ENCODE measurements at places on chromosomes 13 and 19. TPM values are rescaled to one million over a fixed set of nuclear protein-coding genes. Genes with fewer than 3 reads are reported as not detected.

- no peaks in the 10 kb centered on the region for H3K36me3 ChIP-seq
- peak within 1 kb of the TSS; percentile 13 for H3K4me3 ChIP-seq
- H3K27me3 ChIP-seq: no peaks in the 10 kb centered on the region
- H3K4me1 ChIP-seq: no peaks in the 10 kb centered on the region
- no peak for DNase-seq
Observed at GRCh38 chr19:22783651-22784410, at the start of gene ZNF99. Gene ZNF99, minus strand, starts transcription at chr19:22784151. Its CDS starts 135 bp downstream, at chr19:22784016.

- no peaks in the 10 kb centered on the region for H3K36me3 ChIP-seq
- no peak for DNase-seq
- H3K27ac ChIP-seq: no peak overlapping the region
Observed at GRCh38 chr13:91659256-91660075, 261.0 kb downstream of the GPC5 start.

DNA sequence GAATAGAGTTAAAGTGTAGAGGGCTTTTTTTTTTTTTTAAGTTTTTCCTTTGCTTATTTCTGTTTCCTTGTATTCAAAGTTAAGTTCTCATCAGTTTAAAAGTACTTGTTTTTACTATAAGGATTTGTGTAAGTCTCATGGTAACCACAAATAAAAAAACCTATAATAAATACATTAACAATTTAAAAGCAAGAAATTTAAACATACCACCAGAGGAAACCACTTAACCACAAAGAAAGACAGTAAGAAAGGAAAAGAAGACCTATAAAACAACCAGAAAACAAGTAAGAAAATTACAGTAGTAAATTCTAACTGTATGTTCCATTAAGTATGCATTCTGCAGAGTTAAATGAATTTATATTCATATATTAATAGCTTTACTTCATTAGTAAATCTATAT lies 999.1 kb upstream of the ATXN8OS start:
- no peak for DNase-seq
- no peak overlapping the region for H3K4me3 ChIP-seq
- H3K27ac ChIP-seq: no peak overlapping the region
- H3K36me3 ChIP-seq: no peaks in the 10 kb centered on the region
- H3K27me3 ChIP-seq: no peaks in the 10 kb centered on the region

GRCh38 chr13:80276371-80277289 lies 64.3 kb downstream of the SPRY2 start:
- no peak overlapping the region for H3K4me3 ChIP-seq
- no peak for DNase-seq
- H3K4me1 ChIP-seq: no peaks in the 10 kb centered on the region
- H3K27ac ChIP-seq: no peak overlapping the region

DNA sequence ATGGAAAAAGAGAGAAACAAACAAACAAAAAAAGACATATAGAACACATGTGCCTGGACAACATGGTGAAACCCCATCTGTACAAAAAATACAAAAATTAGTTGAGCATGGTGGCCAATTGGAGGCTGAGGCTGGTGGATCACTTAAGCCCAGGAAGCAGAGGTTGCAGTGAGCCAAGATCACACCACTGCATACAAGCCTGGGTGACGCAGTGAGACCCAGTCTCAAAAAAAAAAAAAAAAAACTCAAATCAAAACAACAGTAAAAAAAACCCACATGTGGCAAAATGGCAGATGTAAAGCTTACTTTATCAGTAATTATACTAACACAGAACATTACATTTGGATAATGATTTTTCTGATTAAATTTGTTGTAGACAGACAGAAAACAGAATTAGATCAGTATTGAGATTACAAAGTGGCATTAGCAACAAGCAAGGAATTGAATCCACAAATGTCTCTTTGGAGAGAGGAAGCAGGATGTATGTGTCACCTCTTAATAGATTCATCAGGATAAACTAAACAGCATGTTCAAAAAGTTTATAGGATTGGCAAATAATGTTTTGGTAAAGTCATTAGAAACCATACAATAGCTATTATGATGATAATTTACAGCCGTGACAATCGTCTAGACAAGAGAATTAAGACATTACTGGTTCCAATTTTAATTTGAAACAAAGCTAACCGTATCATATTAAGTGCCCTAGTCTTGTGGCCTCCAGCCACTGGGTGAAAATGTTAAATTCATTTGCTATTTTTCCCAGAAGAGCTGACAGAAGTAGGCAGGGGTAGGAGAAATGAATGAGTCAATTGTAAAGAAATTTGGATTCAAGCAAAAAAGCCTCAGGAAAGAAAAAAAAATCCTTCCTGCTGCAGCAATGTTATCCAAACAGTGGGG lies 206.0 kb downstream of the FGF14 start:
- DNase-seq: no peak
- no peak overlapping the region for H3K4me3 ChIP-seq
- H3K4me1 ChIP-seq: no peaks in the 10 kb centered on the region
- H3K36me3 ChIP-seq: no peaks in the 10 kb centered on the region
- no peak overlapping the region for H3K27ac ChIP-seq

DNA sequence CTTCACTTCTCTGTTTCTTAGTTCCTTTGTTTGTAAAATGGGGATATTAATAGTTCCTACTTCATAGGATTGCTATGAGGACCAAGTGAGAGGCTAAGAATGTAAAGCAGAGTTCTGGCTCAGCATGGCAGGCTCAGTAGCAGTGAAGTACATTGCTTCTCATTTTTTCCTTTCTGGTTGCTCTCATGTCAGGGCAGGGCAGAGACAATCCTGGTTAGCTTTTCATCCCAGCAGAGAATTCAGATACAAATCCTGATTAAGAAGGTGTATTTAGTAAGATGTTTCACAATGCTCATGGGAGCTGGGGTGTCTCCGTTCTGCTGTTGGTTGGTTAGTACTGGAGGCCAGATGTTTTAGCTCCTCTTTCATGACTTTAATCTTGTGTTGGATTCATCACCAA lies 42.9 kb downstream of the WASF3 start:
- no peaks in the 10 kb centered on the region for H3K27me3 ChIP-seq
- H3K4me3 ChIP-seq: no peak overlapping the region
- H3K4me1 ChIP-seq: no peaks in the 10 kb centered on the region
- H3K27ac ChIP-seq: no peak overlapping the region

- no peak overlapping the region for H3K27ac ChIP-seq
- DNase-seq: no peak
- H3K4me3 ChIP-seq: no peak overlapping the region
- no peaks in the 10 kb centered on the region for H3K36me3 ChIP-seq
Observed at GRCh38 chr19:29483944-29484581, 41.7 kb upstream of the VSTM2B start.

- H3K27ac ChIP-seq: no peak overlapping the region
- no peaks in the 10 kb centered on the region for H3K36me3 ChIP-seq
- DNase-seq: no peak
- no peaks in the 10 kb centered on the region for H3K4me1 ChIP-seq
- H3K27me3 ChIP-seq: no peaks in the 10 kb centered on the region
Observed at GRCh38 chr13:45915686-45916439, 64.3 kb upstream of the SIAH3 start.

DNA sequence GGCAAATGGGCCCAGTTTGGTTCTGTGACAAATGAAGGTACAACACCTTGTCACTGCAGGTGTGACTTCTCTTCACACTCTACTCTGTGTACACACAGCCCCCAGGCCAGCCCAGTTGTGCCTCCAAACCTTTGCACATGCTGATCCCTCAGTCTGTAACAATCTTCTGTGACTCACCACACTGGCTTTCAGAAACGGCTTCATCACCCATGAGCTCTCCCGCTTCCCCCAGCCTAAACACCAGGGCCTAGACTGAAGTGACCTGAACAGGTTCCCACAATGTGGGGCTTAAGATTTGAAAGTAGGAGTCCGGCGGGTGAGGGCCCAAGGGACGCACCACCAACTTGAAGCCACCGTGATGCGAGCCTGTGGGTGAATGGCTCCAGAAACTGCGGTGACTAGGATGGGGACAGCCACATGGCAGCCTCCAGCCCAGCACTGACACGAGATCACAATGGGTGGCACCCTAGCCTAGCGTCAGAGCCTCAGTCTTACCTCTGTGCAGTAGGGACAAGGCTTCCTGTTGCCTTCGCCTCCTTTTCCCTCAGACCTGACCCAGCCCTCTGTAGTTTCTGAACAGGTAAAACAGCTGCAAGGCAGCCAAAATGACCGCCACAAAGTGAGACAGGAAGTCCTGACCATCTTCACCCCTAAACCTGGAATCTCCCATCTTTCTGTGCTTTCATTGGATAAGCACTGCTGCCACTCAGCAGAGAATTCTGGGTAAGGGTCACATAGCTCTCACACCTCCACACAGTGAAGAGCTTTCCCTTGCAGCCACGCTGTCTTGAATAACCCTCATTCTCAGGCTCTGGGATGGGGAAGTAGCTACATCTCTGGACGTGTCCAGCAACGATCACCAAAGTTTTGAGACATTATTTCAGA lies 34.2 kb upstream of the ZNF599 start:
- H3K4me3 ChIP-seq: no peak overlapping the region
- H3K36me3 ChIP-seq: no peaks in the 10 kb centered on the region
- no peak for DNase-seq

GRCh38 chr13:23372264-23372906 lies 61.1 kb downstream of the SACS start:
- DNase-seq: no peak
- no peak overlapping the region for H3K27ac ChIP-seq
- no peak overlapping the region for H3K4me3 ChIP-seq
- peaks cover 7% of the 10 kb centered on the region for H3K4me1 ChIP-seq
- H3K36me3 ChIP-seq: peaks cover 19% of the 10 kb centered on the region

DNA sequence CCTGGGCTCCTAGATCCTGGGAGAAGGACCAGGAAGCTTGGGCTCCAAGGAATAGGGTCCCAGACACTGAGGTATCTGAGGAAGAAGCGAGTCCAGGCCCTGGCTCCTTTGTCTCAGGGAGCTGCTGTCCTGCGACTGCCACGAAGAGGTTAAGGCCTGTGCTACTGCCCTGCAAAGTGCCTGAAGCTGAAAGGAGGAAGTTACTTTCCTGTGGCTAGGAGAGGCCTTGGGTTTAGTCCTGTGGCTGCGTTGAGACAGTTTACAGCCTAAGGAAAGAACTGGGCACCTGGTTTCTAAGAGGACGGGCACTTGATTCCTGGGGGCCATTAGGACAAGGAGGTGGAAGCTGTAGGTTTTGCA lies 2.8 kb downstream of the MYADM start:
- peak overlapping the region; percentile 70 for H3K27ac ChIP-seq
- H3K27me3 ChIP-seq: no peaks in the 10 kb centered on the region
- DNase-seq: no peak

DNA sequence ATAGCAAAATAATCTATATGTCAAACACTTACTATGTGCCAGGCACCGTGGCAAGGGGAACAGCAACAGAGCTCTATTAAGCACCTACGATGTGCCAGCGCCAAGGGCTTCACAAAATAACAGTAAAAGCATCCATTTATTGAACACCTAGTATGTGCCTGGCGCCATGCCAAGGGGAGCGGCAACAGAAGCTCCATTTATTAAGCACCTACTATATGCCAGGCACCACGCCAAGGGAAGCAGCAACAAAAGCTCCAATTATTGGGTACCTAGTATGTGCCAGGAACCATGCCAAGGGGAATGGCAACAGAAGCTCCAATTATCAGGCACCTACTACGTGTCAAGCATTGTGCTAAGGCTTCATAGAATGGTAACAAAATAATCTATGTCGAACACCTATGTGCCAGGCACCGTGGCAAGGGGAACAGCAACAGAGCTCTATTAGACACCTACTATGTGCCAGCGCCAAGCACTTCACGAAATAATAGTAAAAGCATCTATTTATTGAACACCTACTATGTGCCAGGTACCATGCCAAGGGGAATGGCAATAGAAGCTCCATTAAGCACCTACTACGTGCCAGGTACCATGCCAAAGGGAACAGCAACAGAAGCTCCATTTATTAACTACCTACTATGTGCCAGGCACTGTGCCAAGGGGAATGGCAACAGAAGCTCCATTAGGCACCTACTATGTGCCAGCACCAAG lies 107.7 kb downstream of the PTPRS start:
- no peak overlapping the region for H3K27ac ChIP-seq
- no peaks in the 10 kb centered on the region for H3K4me1 ChIP-seq
- no peak overlapping the region for H3K4me3 ChIP-seq
- no peak for DNase-seq
- H3K36me3 ChIP-seq: no peaks in the 10 kb centered on the region
- H3K27me3 ChIP-seq: peaks cover 23% of the 10 kb centered on the region

- no peak overlapping the region for H3K4me3 ChIP-seq
- H3K27ac ChIP-seq: no peak overlapping the region
- DNase-seq: no peak
- H3K4me1 ChIP-seq: no peaks in the 10 kb centered on the region
- no peaks in the 10 kb centered on the region for H3K27me3 ChIP-seq
- H3K36me3 ChIP-seq: no peaks in the 10 kb centered on the region
Observed at GRCh38 chr13:55937180-55937579, 1203.5 kb upstream of the PRR20A start.

- H3K4me3 ChIP-seq: no peak overlapping the region
- H3K36me3 ChIP-seq: no peaks in the 10 kb centered on the region
- H3K4me1 ChIP-seq: no peaks in the 10 kb centered on the region
- H3K27ac ChIP-seq: no peak overlapping the region
Observed at GRCh38 chr19:30679153-30679702, 307.0 kb downstream of the ZNF536 start.

- no peak overlapping the region for H3K4me3 ChIP-seq
- DNase-seq: no peak
- H3K4me1 ChIP-seq: no peaks in the 10 kb centered on the region
- no peaks in the 10 kb centered on the region for H3K27me3 ChIP-seq
Observed at GRCh38 chr19:53809518-53810186, 14.5 kb downstream of the NLRP12 start.

DNA sequence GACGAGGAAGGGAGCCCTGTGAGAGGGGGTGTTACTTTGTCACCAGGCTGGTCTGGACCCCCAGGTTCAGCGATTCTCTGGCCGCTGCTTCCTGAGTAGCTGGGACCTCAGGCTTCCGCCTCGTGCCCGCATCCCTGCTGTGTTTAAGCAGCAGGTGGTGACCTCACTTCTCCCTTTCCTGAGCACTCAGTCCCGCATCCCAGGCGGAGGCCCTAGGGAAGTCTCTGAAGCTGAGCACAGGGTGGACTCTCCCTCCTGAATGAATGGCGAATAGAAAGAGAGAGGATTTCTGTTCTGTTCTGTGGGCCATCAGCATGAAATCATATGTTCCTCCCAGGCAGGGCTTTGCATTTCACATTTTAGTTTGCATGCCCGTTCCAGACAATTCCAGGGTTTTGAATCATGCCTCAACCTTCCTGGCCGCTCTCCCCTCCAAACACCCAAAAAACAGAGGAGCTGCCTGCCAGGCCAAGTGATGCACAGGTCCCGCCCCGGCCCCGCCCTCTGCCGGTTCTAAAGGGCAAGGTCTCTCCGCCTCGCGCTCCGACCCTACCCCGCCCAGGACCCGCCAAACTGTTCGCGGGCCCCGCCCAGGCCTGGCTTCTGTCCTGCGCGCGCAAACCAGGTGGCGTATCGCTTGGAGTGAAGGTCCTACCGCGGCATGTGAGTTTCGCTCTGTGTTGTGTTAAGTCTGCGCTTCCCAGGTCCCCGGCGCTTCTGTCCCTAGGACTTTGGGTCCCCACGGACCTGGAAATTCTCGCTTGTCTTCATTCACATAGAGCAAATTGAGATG lies 35.1 kb upstream of the ZNF808 start:
- no peak overlapping the region for H3K27ac ChIP-seq
- no peak overlapping the region for H3K4me3 ChIP-seq
- DNase-seq: no peak
- H3K36me3 ChIP-seq: no peaks in the 10 kb centered on the region
- no peaks in the 10 kb centered on the region for H3K27me3 ChIP-seq
- H3K4me1 ChIP-seq: no peaks in the 10 kb centered on the region

The FREM2 gene
- 1.9 TPM for total RNA-seq

The LILRA1 gene
- 0.33 TPM for total RNA-seq

The SARS2 gene
- total RNA-seq: 15.0 TPM

The GIPC3 gene
- 0.52 TPM for total RNA-seq

The MIA gene
- total RNA-seq: 3.8 TPM
